ENCODE measurements at places on chromosomes 13 and 19.

GRCh38 chr13:55497486-55497885, 1643.2 kb upstream of the PRR20A start:
- DNase-seq, result no peak

- DNase-seq, result no peak
Observed at GRCh38 chr13:91401920-91402319, 3.5 kb downstream of the GPC5 start.

GRCh38 chr13:41837629-41838028, 123.3 kb downstream of the VWA8 start:
- DNase-seq, result no peak

- DNase-seq, result no peak
Observed at GRCh38 chr19:29337029-29337428, 124.1 kb upstream of the UQCRFS1 start.

DNA sequence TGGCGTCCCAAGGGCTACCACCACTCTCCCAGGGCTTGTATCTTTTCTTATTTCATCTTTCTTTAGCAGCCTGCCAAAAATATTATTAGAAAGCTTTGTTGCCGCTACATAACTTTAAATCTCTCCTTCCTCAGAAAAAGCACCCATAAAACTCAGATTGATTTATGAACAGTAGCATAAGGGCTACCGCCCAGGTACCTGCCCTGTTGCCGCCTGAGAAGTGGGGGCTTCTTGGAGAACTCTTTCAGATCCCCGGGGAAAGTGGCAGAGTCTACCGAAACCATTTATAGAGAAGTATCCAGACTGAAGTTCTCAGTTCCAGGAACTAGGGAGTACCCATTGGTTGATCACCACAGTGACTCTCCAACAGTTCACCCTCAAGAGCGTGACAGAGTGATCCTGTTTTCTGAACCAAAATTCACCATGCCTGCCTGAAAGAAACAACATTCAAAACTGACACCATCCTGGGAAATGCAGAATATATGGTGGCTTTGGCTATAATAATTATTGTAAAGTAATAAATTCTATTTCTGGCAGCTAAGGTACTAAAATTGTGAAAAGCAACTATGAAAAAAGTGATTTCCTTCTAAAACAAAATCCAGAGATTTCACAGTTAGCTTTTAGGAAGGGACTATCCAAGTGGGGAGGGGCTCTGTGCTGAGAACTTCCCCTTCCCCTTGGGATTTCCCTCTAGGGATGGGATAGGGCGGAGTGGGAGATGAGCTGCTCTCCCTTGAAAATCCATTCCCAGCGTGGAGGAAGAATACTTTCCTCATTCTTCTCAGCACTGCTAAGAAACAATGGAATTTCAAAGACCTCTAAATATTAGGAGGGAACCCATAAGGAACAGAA, 877 bp upstream of the N4BP2L1 start:
- DNase-seq, result no peak

GRCh38 chr19:18503337-18503970, 18.4 kb downstream of the ELL start:
- no peak for DNase-seq

All from activated CD4-positive, CD25-positive, alpha-beta regulatory T cell treated with anti-CD3 and anti-CD28 coated beads, Interleukin-2, amount 50 U/mL, for 16 hours (primary cell).